Renal cortex interstitium (tissue), 15 donors: ENCODE measurements at places on chromosomes 7 and 10.
A peak's percentile ranks its signal among the peaks of the same experiment; 100 is the strongest.

GRCh38 chr10:98019784-98020183, 10.6 kb downstream of the CRTAC1 start:
- DNase-seq: no peak

DNA sequence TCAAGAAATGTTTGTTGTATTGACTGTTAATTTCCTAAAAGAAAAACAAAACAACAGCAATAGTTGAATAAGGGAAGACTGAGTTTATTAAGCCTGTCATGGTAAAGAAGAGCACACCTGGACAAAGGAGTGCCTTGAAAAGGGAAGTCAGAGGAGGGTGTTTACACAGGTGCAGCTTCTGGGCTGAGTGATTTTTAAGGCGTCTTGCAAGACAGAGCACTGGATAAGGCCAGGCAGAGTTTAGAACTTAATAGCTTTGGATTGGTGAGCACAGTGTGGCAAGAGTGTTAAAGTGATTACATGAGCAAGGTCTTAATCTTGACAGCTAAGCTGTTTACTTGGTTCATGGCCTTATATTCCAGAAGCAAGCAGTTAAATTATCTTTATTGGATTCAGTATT, 423.2 kb downstream of the CNTNAP2 start:
- peak; percentile 50 for DNase-seq

DNA sequence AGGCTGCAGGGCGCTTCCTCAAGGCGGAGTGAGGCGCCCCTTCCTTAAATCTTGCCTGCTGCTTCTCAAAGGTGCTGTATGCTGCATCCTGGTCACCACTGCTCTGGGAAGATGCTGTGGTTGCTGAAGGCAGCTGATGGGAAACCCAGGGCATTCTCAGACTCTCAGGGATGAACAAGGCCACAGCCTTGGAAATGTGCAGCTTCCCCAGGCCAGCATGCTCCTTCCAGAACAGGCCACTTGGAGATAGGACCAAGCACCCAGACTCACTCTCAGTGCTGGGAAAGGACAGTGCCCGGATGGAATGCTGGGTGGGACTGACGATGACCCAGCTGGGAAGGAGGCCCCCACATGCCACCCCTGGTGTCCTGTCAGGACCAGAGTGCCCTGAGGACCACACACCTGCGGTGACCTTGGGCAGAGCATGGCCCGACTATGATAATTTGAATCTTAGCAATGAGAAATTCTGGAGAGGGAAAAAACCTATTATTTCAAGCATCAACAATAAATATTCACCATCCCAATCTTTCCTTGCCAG, 235.5 kb downstream of the TNS3 start:
- no peak for DNase-seq

- no peak for DNase-seq
These were observed 23.6 kb downstream of the ZMIZ1 start for GRCh38 chr10:79092292-79092896.

DNA sequence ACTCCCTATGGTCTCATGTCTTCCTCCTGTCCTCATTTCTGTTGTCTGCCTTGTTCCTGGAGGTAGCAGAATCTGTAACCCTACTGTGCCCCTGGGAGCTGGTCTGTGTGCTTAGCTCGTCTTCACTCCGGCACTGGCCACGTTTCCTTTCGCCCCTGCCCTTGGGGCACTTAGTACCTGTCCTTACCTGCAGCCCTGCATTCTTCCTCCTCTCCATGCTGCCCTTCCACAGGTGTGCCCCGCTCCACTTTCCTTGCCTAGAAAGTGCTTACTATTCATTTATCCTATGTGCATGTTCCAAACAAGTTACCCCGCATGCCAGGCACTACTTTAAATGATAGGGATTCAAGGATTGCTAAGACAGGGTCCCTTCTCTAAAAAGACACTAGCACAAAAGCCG, 199.9 kb upstream of the ZMIZ1 start:
- DNase-seq: no peak

- no peak for DNase-seq
These were observed 70.9 kb upstream of the MGMT start for GRCh38 chr10:129396021-129396722.

GRCh38 chr7:8208816-8209215, 53.2 kb downstream of the ICA1 start:
- peak; percentile 48 for DNase-seq

- DNase-seq: no peak
These were observed 179.5 kb upstream of the PHF14 start for GRCh38 chr7:10793995-10794775.

- no peak for DNase-seq
These were observed 27.1 kb downstream of the ATXN7L1 start for GRCh38 chr7:105849122-105849855.

DNA sequence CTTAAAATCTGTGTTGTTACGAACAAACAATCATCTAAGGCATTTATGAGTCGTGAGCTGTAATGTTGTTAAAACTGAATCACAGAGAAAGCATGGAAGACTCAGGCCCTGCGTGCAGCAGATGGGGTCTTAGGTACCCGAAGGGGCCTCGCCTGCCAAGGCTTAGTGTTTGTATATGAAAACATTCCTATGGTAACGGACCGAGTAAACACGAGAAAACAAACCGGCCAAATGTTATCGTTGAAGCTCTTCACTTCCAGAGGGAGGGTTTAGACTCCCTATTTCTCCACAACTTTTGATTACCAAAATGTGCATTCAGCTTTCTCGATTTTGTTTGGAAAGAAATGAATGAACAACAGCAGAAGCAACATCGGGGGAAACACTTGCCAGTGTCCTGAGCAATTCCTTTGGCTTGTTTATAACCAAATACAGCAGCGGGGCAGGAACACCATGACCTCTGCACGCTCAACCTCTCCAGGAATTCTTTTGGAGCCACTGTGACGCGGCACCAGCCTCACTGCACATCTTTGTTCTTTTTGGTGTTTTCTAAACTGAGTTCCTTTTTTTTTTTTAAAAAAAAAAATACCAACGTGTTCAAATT, 121.6 kb upstream of the KLF6 start:
- no peak for DNase-seq

DNA sequence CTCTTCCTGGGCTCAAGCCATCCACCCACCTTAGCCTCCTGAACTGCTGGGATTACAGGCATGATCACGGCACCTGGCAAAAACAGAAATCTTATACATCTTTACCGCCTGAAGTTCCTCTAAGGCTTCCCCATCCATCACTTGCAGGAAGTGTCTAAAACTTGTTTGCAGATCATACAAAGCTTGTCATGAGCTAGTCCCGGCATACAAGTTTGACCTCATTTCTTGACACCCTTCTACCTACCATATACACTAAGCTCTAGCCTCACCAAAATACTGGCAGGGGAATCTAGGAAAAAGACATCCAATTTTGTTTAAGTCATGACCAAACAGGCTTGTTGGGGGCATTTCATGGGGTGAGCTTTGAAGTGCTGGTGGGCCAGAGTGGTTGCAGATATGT, 14.5 kb downstream of the DNMBP start:
- no peak for DNase-seq

DNA sequence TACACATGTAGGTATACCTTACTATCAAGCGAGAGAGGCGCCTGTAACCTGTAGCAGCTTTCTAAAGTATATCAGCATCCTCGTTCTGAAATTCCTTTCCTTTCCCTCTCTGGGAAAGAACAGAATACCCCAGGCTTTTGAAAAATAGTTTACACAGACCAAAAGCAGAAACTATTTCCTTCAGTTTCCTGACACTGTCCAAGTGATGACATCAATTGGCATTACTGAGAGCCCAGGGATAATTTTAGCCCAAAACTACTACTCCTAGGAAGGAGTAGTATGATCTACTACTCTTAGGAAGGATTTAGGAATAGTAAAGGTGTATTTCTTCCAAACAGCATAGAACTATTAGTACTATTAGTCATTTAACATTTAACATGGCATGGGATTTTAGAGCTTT, 6.0 kb downstream of the GNG11 start:
- DNase-seq: no peak

GRCh38 chr10:19451937-19452336, 364.3 kb upstream of the PLXDC2 start:
- no peak for DNase-seq

DNA sequence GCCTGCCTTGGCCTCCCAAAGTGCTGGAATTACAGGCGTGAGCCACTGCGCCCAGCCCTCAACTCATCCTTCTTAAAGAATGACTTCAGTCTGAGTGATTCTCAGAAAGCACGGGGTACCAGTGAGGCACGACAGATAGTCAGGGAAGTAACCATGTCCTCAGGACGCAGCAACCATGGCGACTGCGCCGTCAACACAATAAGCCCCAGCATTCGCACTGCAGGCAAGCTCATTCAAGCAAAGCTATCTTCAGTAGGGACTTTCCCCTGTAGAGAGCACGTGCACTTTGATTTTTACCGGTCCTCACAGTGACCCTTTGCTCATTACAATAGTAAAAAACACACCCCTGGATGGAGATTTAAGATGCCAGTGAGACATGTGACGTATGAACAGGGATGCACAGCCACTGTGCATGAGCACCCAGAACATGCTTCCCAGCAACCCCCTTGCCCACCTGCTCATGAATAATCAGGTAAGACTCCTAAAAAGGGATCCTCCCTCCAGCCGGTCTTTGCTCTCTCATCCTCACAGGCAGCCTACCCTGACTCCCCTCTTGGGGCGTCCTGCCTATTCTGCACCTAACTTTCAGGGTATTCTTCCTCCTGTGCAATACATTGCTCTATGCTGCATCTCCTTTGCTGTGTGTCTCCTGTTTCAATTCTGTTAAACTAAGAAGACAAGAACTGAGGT, 9.1 kb downstream of the WDR86 start:
- DNase-seq: no peak

GRCh38 chr7:101330011-101330484, 8.4 kb upstream of the IFT22 start:
- no peak for DNase-seq

GRCh38 chr10:13340626-13341376, 7.3 kb downstream of the SEPHS1 start:
- DNase-seq: no peak

GRCh38 chr7:24346129-24346528, 62.1 kb downstream of the NPY start:
- no peak for DNase-seq

DNA sequence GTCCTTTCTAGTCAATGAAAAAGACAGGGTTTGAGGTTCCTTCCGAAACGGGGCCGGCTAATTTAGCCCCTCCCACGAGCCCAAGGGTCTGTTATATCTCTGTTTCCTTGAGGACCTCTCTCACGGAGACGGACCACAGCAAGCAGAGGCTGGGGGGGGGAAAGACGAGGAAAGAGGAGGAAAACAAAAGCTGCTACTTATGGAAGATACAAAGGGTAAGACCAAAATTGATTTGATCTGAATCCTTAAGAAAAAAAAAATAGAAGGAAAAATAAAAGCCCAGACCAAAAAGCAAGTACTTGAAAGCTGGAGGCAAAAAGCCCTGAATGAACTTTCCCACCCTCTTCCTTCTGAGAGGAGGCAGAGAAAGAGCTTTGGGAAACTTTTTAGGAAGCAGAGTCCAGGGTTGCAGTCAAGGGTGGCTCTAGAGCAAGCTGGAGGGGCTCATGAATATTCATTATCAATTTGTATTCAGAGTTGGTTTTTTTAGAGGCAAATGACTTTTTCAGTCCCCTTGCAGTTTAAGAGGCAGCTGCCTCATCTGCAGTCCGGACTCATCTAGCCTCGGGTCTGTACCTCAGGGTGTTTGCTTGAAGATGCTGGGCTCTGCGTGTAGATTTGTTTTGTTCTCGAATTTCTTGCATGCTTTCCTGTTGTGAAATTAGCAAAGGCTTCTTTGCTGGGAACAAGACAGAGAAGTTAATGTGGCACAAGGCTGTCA, at the start of gene ENTPD1:
Gene ENTPD1 (plus strand): TSS at position 123 of the 721 bp plus-strand sequence. CDS start 77 bp downstream, at position 200.
- no peak for DNase-seq

- no peak for DNase-seq
These were observed 208.7 kb upstream of the FAM3C start for GRCh38 chr7:121604627-121605316.

DNA sequence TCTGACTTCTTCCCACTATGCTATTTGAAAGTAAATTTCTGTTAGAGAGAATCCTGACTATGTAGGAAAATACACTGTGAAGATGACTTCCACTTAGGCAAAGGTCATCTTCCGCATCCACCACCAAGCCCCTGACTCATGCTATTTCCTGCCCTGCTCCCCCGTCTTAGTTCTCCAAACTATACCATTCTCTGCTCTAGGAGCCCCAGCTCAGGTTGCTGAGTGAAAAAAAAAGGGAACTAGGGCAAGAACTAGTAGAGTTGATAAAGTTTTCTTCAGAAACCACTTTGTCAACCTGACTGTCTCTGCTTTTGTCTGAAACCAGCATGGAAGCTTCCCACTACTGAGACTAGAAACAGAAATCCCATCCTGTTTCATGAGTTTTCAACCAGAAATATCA, 96.9 kb downstream of the EVX1 start:
- DNase-seq: no peak

- no peak for DNase-seq
These were observed 78.7 kb downstream of the CLEC2L start for GRCh38 chr7:139602143-139602722.

- DNase-seq: no peak
These were observed 50.2 kb upstream of the CDK1 start for GRCh38 chr10:60728056-60728455.

GRCh38 chr10:75350791-75351190, 50.8 kb downstream of the ZNF503 start:
- DNase-seq: no peak
